ENCODE measurements at places on chromosomes 3 and 15.
A peak's percentile ranks its signal among the peaks of the same experiment; 100 is the strongest.

DNA sequence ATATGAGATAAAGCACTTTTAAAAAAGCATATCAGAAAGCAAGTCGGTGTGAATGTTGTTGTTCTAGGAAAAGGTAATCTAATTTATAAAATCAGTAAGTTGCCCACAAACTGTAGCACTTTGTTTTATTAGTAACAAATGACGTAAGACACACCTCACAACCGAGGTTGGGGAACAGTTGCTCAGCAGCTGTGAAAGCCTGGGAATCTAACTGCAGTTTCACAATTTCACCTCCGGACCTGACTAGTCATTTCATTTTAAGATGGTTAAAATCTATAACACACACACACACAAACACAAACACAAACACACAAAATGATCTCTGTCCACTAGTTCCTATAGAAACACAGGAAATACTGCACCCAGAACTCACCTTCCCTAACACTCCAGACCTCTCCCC, 406.7 kb upstream of the NR2F2 start:
- DNase-seq = no peak

GRCh38 chr15:65067317-65067644, 510 bp downstream of the RASL12 start:
- no peak for DNase-seq

DNA sequence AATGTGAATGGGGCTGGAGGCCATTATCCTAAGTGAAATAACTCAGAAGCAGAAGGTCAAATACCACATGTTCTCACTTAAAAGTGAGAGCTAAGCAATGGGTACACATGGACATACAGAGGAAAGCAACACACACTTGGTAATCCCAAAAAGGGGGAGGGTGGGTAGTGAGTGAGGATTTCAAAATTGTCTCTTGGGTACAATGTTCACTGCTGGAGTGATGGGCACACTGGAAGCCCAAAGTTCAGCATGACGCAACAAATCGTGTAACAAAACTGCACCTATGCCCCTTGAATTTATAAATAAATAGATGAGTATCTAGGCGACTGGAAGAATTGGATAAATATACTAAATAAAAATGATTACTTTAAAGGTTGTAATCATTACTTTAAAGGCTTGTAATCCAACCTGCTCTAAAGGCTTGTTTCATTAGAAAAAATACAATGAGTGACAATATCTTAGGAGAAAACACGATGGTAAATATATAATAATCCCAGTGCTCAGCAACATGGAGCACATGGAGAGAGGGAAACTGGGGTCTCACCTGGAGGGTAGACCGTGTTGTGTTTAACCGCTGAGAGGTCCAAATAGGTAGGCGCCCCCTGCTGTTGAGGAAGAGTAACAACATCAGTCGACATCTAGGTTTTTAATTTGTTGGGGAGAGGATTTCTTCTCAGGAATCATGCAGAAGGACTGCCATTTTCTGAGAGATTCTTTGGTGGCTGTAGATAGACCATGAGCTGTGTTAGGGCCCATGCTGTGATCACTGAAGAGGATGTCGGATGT, 78.5 kb upstream of the ROBO1 start:
- DNase-seq = no peak

DNA sequence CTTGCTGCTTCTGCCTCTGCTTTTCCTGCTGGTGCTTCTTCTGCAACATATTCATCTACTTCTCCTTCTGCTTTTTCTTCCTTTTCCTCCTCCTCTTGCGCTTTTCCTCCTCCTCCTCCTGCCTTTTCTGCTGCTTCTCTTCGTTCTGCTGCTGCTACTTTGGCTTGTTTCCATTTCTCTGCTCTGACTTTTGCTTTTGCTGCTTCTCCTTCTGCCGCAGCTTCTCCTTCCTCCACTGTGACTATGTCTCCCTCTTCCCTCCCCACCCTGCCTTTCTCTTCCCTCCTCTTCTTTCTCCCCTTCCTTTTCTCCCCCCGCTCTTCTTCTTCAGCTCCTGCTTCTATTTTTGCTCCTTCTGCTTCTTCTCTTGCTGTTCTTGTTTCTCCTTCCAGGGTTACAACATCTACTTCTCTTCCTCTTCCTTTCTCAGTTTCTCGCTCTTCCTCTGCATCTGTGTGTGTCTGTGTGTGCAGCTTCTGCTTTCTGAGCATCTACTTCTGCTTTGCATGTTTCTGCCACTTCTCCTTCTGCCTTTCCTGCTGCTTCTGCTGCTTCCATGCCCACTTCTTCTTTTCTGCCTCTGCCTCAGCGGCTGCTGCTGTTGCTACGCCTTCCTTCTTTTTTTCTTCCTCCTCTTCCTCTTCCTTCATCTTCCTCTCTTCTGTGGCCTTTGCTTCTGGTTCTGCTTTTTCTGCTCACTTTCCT, 51.4 kb downstream of the FAM43A start:
- no peak for DNase-seq

- DNase-seq = no peak
Observed at GRCh38 chr15:90691982-90692773, 25.0 kb upstream of the BLM start.

DNA sequence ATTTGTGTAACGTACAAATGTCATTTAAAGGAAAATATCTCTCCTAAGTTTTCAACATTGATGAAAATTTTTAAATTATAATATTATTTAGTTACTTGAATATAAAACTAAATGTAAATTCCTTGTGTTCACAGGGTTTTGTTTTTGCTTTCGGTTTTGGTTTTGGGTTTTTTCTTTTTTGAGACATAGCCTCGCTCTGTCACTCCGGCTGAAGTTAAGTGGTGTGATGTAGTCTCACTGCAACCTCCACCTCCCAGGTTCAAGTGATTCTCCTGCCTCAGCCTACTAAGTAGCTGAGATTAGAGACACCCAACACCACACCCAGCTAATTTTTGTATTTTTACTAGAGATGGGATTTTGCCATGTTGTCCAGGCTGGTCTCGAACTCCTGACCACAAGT, 79.3 kb upstream of the TCF12 start:
- no peak for DNase-seq

GRCh38 chr3:156102267-156102931, 18.0 kb upstream of the KCNAB1 start:
- DNase-seq = no peak

DNA sequence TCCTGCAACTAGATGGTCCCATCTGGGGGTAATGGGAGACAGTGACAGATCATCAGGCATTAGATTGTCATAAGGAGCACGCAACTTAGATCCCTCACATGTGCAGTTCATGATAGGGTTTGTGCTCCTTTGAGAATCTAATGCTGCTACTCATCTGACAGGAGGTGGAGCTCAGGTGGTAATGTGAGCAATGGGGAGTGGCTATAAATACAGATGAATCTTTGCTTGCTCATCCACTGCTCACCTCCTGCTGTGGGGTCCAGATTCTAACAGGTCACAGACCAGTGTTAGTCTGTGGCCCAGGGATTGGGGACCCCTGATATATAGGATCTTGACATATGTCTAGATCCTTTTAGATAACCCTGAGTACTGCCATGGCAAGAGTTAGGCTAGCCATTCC, 52.7 kb downstream of the RASGRF1 start:
- DNase-seq = no peak

- no peak for DNase-seq
Observed at GRCh38 chr15:37077623-37078351, 22.6 kb downstream of the MEIS2 start.

GRCh38 chr3:48318713-48319468, 14.6 kb downstream of the SPINK8 start:
- no peak for DNase-seq

DNA sequence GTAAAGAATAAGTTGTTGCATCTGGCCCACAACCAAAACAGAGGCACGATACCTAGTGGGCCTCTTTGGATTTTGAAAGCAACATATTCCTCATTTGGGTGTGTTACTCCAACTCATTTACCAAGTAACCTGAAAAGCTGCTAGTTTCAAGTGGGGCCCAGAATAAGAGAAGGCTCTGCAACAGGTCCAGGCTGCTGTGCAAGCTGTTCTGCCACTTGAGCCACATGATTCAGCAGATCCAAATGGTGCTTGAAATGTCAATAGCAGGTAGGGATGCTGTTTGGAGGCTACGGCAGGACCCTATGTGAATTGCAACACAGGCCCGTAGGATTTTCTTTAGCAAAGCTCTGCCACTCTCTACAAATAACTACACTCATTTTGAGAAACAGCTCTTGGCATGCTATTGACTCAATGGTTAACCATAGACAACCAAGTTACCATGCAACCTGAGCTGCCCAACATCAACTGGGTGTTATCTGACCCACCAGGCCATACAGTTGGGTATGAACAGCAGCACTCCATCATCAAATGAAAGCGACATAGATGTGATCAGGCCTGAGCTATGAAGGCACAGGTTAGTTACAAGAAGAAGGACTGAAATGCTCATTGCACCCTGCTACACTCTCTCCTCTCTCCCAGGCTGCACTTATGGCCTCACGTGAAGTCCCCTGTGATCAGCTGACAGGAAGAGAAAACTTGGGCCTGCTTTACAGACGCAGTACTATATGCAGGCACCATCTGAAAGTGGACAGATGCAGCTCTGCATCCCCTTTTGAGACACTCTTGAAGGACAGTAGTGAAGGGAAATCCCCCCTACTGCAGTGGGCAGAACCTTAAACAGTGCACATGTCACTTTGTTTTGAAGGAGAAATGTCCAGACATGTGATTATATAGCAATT, 9.5 kb upstream of the MCF2L2 start:
- no peak for DNase-seq

- no peak for DNase-seq
Observed at GRCh38 chr3:118544458-118544857, 490.2 kb downstream of the IGSF11 start.

DNA sequence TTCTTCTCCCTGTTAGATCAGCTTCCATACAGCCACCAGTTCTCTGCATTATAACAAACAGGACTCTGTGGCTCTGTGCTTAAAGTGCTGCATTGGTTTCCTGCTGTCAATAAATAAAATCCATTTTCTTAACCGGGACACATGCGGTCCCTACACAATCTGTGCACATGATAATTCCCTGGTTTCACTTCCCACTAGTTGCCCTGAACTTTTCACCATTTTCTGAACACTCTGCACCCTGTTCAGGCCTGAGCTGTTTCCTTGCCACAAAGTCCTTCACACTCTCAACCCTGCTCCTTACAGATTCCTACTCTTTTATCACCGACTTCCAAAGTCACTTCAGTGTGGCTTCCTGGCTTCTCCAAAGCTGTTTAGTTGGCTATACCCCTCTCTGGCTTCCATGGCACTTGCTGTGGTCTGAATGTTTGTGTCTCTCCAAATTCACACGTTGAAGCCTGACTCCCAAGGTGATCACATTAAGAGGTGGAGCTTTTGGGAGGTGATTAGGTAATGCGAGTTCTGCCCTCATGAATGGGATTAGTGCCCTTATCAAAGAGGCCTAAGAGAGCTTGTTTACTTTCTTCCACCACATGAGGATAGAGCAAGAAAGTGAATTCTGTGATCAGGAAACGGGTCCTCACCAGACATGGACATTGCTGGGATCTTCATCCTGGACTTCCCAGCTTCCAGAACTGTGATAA, 233.4 kb downstream of the CHST2 start:
- DNase-seq = no peak

- DNase-seq = peak; percentile 22
Observed at GRCh38 chr3:181239441-181239840, 249.9 kb upstream of the DNAJC19 start.

DNA sequence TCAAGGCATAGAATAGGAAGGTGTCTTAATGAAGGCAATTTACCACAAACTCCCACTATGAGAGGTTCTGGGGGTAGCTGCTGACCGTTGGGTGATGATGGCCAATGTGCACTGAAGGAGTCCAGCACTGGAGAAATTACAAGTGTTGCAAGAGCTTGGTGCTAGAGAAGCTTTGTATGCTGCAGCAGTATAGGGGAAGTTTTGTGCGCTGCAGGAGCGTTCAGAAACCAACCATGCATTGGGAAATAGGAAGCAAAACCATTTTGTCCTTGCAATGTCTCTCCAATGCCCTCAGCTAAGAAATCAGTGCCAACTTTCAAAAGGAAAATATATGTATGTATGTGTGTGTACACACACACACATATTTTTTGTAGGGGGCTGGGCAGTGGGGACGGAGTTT, 441.6 kb upstream of the NAALADL2 start:
- no peak for DNase-seq

DNA sequence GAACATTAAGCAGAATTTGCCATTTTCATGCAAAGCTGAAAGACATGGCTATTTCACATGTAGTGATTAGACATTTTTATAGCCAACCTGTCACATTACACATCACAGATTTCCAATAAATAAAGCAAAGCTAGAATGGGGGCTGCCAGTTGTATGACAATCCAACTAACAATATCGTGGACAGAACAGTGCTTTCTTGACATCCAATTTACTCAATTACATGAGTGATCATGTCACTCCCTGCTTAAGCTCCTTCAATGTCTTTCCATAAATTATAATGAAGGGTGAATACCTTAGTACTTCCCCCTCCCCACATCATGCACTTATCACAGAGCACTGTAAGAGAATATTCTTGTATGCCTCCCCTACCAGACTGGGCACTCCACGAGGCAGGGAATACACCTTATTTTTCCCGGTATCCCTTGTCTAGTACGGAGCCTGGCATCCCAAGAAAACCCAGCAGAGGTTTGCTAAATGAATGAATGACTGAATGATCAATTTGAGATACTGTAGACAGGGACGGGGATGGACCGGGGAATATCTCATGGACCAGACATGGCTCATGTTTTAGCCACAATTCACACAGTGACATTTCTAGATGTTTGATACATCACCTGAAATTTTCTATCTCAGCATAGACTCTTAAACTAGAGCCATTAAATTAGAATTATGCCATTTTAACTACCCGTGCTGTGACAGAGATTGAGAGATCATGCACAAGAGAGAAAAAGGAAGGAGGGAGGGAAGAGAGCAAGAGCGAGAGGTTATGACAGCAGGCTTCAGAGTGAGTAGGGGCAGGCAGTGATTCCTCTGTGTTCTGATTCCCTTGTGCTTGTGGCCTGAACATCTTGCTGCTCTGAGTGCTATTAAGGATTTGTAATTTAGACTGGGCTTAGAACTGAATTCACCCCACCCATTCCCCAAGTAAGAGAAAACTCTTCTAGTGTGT, 77.7 kb downstream of the EPHB1 start:
- no peak for DNase-seq

All from NCI-H187 treated with DMSO at 0.1 percent for 48 hours (cell line).